Naive thymus-derived CD4-positive, alpha-beta T cell (primary cell): ENCODE measurements at places on chromosomes 4 and X. TPM values are rescaled to one million over a fixed set of nuclear protein-coding genes. Genes with fewer than 3 reads are reported as not detected.

DNA sequence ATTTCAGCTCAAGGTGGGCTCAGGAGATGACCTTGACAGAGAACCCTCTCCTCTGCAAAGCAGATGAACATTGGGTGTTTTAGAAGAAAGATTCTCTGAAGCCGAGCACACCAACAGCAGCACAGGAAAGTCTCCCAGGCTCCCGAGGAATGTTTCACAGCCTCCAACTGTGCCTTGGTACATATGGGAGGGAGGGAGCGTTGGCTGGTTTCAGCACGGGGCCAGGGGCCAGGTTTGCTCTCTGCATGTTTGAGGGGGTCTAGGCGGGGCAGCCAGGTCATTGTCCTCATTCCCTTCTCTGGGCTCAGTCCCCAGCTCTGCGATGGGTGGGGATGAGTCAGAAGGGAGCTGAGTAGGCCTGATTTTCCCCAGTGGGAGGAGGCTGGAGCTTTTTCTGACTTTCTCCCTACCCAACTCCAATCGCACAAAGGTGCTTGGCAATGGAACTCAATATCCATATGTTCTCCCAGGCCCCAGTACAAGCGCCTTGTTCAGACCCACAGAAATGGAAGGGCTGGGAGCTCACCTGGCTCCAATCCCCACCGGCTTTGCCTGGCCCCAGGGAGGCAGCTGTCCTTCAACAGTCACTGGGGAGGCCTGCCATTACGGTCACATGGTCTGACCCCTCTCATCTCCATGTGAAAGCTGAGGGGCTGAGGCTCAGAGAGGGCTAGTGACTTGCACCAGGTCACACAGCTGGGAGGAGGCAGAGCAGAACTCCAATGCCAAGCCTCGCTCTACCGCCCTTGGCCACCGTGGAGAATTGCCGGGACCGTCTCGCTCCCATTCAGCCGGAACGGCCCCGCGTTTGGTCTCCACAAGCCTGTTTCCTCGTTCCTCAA, 108.4 kb upstream of the AFAP1 start:
- no peaks in the 10 kb centered on the region for H3K36me3 ChIP-seq
- no peak overlapping the region for H3K27ac ChIP-seq
- H3K27me3 ChIP-seq: no peaks in the 10 kb centered on the region
- H3K4me3 ChIP-seq: no peak overlapping the region
- no peaks in the 10 kb centered on the region for H3K4me1 ChIP-seq

The FGF13 gene
- not detected for polyA plus RNA-seq

The RBMXL3 gene
- polyA plus RNA-seq: not detected

- no peaks in the 10 kb centered on the region for H3K4me1 ChIP-seq
- H3K27ac ChIP-seq: no peak overlapping the region
- H3K27me3 ChIP-seq: no peaks in the 10 kb centered on the region
- no peak overlapping the region for H3K4me3 ChIP-seq
- DNase-seq: peak; percentile 22
- peaks cover 23% of the 10 kb centered on the region for H3K36me3 ChIP-seq
These were observed 39.8 kb upstream of the ASMTL start for GRCh38 chrX:1492421-1493012.

The OTUD4 gene
- polyA plus RNA-seq: 15.0 TPM

DNA sequence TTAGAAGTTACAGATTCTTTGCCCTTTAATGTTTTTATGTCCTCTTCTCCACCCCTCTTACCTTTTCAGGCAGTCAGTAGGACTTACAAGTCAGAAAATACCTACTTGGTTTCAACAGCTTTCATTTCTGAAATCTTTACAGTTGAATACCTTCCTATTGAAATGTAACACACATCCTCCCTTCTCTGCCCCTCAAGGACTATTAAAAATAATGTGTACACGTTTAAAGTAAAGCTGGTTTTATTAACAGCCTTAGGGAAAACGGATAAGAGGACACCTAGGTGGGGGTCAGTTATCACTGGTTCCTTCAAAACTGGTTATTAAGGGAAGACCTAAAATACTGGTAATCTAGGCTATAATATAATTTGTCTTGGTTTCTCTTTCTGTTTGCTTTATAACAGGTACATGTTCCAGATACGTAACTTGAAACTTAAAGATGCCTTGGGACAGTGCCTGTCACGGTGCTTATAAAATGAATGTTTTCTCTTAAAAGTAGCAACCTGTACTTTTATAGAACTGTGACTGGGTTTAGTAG, 1.8 kb downstream of the CCSER1 start:
- no peak overlapping the region for H3K27ac ChIP-seq
- H3K4me1 ChIP-seq: no peaks in the 10 kb centered on the region
- no peaks in the 10 kb centered on the region for H3K27me3 ChIP-seq
- DNase-seq: no peak

The PRDM8 gene
- 2.5 TPM for polyA plus RNA-seq
